ENCODE measurements at places on chromosomes 3 and 15.

DNA sequence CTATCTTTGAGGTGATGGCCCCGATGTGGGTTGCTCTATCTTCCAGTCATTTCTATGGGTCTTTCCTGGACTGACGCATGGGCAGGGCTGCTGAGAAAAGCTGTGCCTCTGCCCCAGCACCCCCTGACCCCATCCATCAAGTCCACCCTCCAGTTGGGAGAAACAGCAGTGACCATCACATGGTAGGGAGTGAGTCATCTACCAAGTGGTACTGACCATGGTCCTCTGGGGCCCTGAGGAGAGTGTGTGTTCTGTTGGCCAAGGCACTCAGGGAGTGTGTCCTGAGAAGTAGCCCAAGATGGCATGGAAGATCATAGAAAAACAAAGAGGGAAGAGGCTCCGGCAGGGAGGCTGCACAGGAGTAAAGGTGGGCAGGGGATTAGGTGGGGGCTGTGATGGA lies 1.6 kb upstream of the DNAH1 start:
- DNase-seq = no peak

DNA sequence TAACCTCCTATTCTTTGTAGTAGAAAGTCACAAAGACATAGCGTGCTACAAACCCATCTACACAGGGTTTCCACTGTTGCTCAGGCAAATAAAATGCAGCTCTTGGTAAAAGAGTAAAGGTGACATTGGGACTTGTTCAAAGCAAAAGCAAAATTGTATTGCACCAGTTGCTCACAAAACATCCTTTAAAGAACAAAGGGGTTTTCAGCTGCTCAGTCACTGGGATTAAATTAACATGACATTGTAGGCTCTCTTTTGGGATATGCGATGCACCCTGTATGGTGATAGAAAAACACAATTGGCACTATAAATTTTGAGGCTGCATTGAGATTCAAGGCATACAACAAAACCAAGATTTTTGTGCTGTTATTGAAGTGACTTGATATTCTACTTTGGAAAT lies 447.3 kb upstream of the CNTN3 start:
- no peak for DNase-seq

DNA sequence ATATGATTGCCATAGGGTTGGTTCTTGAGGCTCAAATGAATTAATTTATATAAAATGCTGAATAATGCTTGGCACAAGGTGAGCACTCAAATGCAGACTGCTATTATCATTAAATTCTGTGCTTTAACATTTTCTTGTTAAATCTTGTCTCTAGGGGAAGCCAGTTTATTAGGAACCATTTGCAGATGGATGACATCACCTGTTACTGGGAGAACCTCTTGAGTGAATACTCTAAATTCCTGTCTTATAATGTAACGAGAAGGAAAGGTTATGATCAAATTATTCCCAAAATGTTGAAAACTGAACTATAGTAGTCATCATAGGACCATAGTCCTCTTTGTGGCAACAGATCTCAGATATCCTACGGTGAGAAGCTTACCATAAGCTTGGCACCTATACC lies 6.2 kb upstream of the TIMMDC1 start:
- no peak for DNase-seq

GRCh38 chr15:31098953-31099740 lies 2.4 kb downstream of the TRPM1 start:
- DNase-seq = no peak

DNA sequence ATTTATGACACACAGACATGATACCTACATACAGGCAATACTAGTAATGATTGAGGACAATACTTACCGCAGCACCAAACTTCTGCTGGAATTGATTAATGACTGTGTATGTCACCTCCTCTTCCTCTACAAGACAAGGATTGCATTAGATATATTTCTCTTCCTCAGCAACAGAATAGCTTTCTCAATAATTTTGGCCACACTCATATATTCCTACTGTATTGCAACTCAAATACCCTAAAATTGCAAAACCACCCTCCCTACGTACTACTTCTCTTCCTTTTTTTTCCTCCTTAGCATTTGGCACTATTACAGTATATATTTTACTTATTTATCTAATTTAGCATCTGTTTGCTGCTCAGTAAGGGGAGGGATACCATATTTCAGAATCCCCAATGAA lies 14.8 kb downstream of the EXD1 start:
- no peak for DNase-seq

GRCh38 chr15:85947021-85947420 lies 132.7 kb upstream of the AGBL1 start:
- no peak for DNase-seq

DNA sequence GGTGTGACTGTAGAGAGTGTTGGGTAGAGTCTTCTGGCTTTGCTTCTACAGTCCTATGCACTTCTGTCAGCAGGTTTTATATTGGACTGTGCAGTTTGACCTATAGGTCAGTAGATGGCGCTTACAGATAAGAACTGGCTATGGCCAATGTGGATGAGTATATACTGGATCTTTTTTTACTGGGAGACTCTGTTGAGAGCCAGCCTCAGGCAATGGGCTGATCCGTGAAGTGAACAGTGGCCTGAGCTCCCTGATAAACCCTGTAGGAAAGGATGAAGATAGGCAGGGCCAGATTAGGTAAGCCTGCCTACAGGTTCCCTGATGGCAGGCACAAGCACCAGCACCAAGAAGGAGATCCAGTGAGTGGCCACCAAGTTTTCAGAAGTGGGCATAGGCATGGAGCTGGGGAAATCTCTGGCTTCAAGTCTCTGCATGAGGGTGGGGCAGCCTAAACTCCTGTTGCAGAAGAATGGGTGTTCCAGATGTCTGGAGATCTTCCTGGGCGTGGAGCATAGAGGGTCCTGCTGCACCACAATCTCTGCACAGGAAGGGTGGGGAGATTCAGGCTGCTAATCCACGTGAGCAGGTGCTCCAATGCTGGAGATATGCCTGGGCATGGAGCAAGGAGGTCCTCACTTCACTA lies 326.0 kb upstream of the SGO1 start:
- no peak for DNase-seq

GRCh38 chr3:65560133-65560532 lies 478.6 kb downstream of the MAGI1 start:
- no peak for DNase-seq

- DNase-seq = no peak
Observed at GRCh38 chr15:38883987-38884386, 319.4 kb upstream of the RASGRP1 start.

GRCh38 chr15:57376696-57377477 lies 582 bp downstream of the CGNL1 start:
- no peak for DNase-seq

DNA sequence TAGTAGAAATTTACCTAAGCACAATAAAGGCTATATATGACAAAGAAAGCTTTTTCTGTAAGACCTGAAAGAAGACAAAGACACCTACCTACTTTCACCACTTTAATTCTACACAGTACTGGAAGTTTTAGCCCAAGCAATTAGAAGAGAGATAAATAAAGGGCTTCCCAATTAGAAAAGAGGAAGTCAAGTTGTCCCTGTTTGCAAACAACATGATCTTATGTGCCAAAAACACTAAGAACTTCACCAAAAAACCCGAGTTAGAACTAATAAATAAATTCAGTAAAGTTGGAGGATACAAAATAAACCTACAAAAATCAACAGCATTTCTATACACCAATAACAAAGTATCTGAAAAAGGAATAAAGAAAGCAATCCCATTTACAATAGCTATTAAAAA lies 190.9 kb downstream of the NR2F2 start:
- DNase-seq = no peak

DNA sequence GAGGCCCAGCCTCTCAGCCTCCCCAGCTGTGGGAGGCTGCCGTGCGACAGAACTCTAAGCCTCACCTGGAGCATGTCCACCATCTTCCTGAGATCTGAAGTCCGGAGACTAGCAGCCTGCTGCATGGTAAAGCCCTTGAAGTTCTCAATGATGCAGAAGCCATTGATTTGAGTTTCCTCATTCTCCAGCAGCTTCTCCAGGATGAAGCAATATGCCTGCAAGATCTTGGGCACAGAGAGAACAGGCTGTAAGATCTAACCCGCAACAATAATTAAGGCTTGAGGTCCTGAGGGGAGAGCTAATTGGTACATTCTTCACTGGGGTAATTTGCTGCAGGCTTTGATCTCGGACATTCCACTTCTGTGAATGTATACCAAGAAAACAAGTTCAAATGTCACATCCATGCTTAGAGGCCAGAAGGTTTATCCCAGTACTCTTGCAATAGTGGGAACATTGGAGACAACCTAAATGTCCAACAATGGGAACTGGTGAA lies 9.7 kb downstream of the RLBP1 start:
- no peak for DNase-seq

DNA sequence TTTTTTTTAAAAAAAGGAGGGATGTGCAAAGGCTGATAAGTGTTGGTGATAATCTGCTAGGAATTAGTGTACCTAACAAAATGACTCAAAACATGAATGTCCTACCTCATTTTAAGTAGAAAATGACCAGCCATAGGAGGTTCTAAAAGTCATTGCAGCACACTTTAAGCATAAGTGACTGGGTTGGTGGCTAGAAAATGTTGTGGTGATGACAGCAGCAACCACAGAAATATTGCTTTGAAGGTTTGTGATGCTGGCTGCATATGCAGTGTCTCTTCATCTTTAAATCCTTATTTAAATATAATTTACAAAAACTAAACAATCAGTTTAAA lies 55.2 kb downstream of the CMSS1 start:
- no peak for DNase-seq

GRCh38 chr15:84108728-84109127 lies 126.8 kb upstream of the GOLGA6L4 start:
- no peak for DNase-seq

- no peak for DNase-seq
Observed at GRCh38 chr15:97915261-97915660, 45.2 kb upstream of the ARRDC4 start.

GRCh38 chr3:177816667-177817208 lies 619.5 kb upstream of the TBL1XR1 start:
- no peak for DNase-seq

DNA sequence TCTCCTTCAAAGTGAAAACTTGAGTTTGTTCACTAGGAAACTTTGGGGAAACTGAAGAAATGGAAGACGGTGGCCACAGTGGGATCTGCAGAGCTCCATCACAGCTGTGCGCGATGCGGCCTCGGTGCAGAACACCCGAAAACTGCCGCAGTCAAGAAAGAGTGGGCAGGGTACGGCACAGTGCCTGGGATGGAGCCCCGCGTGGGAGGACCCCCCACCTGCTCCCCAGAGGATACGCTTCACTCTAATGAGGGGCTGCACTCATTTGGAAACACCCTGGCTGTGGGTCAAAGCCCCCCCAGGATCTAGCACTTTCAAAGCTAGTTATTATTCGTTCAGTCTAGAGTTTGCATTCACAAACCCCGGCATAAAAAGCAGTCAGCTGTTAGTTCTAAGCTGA lies 9.5 kb downstream of the ADAMTS17 start:
- no peak for DNase-seq

DNA sequence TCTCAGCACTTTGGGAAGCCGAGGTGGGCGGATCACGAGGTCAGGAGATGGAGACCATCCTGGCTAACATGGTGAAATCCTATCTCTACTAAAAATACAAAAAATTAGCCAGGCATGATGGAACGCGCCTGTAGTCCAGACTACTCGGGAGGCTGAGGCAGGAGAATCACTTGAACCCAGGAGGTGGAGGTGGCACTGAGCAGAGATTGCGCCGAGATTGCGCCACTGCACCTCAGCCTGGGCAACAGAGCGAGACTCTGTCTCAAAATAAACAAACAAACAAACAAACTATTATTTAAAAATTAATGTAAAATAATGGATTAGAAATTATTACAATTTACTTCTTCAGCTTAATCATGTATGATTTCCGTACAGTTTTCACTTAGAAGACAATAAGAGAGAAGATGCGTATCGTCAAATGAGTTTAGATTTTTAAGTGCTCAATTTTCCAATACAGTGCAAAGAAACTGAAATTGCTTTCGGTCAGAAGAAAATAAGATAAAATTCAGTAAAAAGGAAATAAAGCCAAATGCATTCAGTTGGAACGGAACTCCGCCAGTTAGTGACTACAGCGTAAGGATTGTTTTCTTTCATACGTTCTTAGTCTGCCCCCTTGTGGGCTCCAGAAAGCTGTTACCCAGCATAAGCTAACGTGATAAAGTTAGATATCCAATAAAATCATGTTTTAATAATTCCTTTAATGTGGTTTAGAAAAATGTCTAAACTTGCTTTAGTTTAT lies 24.8 kb downstream of the AADAC start:
- no peak for DNase-seq

Data from activated naive CD4-positive, alpha-beta T cell (primary cell).